ENCODE measurements at places on chromosomes 7 and 10.

- no peak for DNase-seq
Measured at GRCh38 chr7:149197675-149198074, 2.3 kb downstream of the ZNF282 start.

DNA sequence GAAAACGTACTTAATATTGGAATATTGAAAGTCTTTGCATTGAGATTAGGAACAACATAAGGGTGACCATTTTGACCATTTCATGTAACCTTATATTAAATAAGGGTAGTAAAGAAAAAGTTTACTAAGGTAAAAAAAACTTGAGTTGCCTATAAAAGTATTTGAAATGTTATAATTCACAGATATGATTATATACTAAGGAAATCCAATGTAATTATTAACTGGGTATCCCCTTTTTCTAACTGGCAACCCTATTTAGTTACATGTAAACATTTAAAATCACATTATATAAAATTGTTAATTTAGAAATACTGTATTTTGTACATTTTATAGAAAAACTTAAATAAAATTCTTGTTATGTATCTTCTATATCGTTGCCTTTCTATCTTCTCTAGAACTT, 64.2 kb downstream of the TRIM24 start:
- no peak for DNase-seq

DNA sequence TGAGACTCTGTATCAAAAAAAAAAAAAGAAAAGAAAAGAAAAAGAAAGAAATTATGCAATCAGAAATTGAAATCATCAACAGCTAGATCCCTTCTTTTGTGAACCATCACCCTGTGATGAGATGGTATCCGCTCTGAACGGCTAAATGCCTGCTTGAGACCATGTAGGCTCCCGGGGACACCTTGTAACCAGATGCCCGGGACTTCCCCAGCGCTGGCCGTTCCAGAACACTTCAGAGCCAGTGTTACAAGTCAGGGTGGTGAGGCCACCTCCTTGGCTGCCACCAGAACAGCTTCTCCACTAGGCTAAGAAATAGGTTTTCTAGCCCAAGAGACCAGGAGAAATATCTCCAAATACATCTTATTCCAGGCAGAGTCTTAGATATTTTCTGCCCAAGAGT, 119.4 kb upstream of the SH2B2 start:
- no peak for DNase-seq

GRCh38 chr10:122062831-122063674, 74.1 kb downstream of the TACC2 start:
- no peak for DNase-seq

DNA sequence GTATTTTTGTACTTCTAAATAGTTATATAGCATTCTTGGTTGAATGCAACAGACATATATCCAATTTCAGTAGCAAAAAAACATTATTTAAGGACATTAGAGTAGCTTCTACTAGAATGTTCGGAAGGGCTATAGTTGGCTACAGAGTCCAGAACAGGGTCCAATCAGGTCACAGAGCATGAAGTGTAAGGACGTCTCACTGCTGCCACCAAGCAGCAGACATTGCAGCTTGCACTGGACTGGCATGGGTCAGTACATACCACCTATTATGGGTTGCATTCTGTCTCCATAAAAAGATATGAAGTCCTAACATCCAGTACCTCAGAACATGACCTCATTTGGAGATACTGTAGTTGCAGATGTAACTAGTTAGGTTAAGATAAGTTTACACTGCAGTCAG, 87.3 kb downstream of the LHFPL3 start:
- no peak for DNase-seq

DNA sequence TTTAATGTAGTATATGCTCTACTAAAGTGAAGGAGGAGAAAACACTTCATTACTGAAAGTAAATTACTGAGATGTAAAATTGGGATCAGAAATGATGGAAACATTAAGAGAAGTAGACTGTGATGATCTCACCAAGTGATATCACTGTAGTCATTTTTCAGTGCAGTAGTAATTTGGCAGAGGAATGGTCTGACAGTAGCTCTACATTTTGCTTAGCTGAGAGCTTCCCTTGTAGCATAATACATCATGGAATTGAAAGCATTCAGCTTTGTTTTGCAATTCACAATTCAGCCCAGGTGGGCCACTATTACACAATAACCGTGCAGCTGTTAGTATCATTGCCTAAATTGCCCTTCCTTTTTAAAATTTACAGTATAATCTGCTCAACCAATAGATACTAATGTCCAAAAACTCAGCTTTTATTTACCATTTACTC, 19.4 kb upstream of the CABCOCO1 start:
- DNase-seq: no peak

DNA sequence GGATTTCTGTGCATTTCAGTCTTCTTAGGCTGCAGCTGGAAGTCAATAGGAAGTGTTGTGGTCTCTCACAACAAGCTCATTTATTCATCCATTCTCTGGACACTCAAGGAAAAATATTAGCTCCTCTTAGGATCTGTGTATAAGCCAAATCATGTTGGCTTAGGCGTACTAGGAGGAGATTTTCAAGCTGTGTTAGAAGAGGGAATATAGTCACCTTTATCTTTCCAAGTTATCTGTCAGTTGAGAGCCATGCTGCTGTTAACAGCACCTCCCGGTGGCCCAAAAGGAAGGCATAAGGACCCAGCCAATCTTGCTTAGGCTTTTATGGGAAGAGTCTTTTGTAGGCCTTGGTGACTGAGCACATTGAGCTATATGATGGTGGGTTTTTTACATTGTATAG, 220.0 kb downstream of the LRMDA start:
- DNase-seq: no peak

- no peak for DNase-seq
Measured at GRCh38 chr7:46493196-46493595, 572.1 kb upstream of the IGFBP3 start.

DNA sequence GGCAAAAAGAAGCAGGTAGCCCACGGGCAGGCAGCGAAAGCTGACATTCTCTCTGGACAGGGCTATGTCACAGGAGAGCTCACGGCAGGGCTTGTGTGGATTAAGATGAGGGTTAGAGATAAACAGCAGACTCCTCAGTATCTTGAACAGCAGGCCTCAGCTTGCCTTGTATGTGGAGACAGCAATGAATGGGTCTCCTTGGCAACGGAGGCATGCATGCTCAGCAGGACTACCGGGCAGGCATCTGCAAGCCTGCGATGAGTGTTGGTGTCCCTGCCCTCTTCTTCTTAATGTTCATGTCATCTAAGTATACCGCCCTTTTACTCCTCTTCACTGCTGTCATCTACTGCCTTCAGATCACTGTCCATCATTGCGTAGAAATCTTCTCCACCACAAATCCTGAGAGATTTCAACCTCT, 81.9 kb upstream of the C1GALT1 start:
- DNase-seq: no peak

GRCh38 chr7:38934051-38934450, 25.1 kb upstream of the VPS41 start:
- no peak for DNase-seq

DNA sequence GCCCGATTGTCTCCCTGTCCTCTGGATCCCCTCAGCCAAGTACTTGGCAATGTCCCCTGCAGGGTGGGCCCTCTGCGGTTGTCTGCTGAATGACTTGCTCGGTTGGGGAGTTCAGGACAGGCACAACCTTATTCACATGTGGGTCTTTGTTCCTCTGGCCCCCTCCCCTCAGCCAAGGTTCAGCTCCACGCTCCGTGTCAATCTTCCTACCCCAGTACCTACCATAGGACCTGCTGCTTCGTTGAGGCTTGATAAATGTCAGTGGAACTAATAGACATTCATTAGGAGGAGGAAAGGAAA, 7.1 kb downstream of the CPA5 start:
- no peak for DNase-seq

GRCh38 chr7:593324-594115, 73.9 kb upstream of the PDGFA start:
- peak; percentile 45 for DNase-seq

GRCh38 chr7:139108266-139109187, 993 bp downstream of the ZC3HAV1 start:
- DNase-seq: peak; percentile 57

GRCh38 chr7:94182066-94182465, 177.9 kb upstream of the BET1 start:
- no peak for DNase-seq
